ENCODE measurements at places on chromosomes 6 and 20.

- DNase-seq, result peak; percentile 43
Observed at GRCh38 chr6:13729891-13730290, 18.3 kb upstream of the RANBP9 start.

GRCh38 chr20:60232380-60232779, 274.2 kb downstream of the CDH26 start:
- DNase-seq, result no peak

DNA sequence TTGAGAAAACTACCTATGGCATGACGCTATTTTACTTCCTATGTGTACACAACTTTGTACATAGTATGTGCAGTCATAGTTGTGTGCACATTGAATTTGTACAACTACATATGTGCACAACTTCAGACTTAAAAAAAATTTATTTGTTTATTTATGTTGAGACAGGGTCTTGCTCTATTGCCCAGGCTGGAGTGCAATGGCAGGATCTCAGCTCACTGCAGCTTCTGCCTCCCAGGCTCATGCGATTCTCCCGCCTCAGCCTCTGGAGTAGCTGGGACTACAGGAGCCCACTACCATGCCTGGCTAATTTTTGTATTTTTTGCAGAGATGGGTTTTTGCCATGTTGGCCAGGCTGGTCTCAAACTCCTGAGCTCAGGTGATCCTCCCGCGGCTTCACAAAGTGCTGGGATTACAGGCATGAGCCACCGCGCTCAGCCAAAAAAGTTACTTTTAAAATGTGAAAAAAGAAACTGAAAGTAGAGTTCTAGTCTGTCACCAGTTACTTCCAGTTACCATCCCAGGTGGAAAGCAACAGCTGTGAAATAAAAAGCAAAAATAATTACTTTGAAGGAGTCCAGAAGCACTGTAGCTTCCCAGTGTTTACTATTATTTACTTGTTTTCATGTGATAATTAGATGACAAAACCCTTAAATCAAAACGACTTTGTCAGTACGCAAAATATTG, 1.7 kb upstream of the ZKSCAN8 start:
- DNase-seq, result no peak

GRCh38 chr6:82507112-82507511, 143.5 kb downstream of the TPBG start:
- no peak for DNase-seq

GRCh38 chr20:39909447-39909846, 779.6 kb downstream of the MAFB start:
- DNase-seq, result no peak
